ENCODE measurements at places on chromosomes 4 and X.
A peak's percentile ranks its signal among the peaks of the same experiment; 100 is the strongest.

GRCh38 chr4:58413849-58414248, 1303.7 kb upstream of the IGFBP7 start:
- DNase-seq, result no peak

DNA sequence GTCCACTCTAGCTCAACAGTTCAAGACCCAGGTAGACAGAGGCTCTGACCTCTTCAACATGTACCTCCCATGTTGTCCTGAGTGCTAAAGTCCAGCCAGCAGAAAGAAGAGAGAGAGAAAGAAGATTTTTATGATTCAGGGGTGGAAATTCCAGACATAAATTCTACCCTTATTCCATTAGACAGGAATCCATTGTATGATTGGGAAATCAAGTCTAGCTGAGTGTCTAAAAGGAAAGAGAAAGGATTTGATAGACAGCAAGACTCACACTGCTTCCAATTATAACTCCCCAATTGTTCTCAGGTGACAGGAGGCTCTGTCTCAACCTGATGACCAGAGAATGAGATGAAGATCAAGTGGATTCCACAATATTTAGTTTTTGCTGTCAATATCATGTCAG, 27.9 kb upstream of the PGM2 start:
- no peak for DNase-seq

GRCh38 chr4:187424636-187425035, 570.9 kb upstream of the ZFP42 start:
- DNase-seq, result no peak

GRCh38 chrX:74080165-74080564, 223.8 kb upstream of the ZCCHC13 start:
- no peak for DNase-seq

GRCh38 chr4:182185491-182185890, 57.7 kb upstream of the TENM3 start:
- no peak for DNase-seq

GRCh38 chr4:91118597-91118996, 991.4 kb downstream of the CCSER1 start:
- no peak for DNase-seq

- DNase-seq, result no peak
Measured at GRCh38 chr4:56844802-56845580, 23.5 kb upstream of the SPINK2 start.

- DNase-seq, result no peak
Measured at GRCh38 chrX:153561337-153561736, 37.6 kb downstream of the CCNQ start.

GRCh38 chrX:19689170-19689779, 174.0 kb upstream of the MAP3K15 start:
- DNase-seq, result no peak

GRCh38 chr4:3445111-3445820, 3.5 kb downstream of the HGFAC start:
- DNase-seq, result no peak

GRCh38 chr4:113452868-113453620, 308.5 kb downstream of the CAMK2D start:
- no peak for DNase-seq

- DNase-seq, result no peak
Measured at GRCh38 chr4:135177321-135177720, 975.7 kb upstream of the PABPC4L start.

DNA sequence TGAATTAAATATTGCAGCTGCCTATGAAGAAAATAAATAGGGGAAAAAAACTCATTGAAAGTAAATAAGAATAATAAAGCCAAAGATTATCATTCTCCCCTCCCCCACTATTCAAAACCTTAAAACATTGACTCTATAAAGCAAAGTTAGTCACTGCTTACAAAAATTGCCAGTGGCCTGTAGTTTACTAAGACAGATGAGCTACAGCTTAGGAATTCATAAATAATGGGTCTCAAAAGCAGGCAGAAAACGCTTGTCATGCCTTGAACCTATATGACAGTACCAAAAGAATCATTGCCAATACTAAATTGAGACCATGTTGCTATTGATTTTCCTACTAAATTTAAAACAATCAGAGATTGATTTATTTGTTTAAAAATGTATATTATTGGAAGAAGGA, 78.9 kb downstream of the SLC10A7 start:
- DNase-seq, result no peak

- DNase-seq, result no peak
Measured at GRCh38 chr4:109266891-109267290, 35.6 kb downstream of the COL25A1 start.

DNA sequence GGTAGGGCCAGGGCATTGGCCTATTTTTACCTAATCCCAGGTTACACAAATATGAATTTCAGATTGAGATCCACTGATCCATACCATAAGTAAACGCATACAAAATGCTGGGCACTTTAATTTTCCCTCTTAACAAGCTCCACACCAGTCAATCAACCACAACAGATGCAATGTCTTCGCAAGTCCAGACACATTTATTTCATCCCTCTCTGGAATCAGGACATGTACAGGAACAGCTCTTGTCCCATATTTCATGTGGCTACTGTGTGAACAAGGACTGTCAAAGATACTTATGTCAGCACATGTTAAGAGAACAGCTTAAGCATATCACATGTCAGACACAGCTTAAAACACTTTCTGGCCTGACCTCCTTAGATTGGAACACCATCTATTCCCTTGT, 145.9 kb downstream of the PPP3CA start:
- DNase-seq, result no peak

DNA sequence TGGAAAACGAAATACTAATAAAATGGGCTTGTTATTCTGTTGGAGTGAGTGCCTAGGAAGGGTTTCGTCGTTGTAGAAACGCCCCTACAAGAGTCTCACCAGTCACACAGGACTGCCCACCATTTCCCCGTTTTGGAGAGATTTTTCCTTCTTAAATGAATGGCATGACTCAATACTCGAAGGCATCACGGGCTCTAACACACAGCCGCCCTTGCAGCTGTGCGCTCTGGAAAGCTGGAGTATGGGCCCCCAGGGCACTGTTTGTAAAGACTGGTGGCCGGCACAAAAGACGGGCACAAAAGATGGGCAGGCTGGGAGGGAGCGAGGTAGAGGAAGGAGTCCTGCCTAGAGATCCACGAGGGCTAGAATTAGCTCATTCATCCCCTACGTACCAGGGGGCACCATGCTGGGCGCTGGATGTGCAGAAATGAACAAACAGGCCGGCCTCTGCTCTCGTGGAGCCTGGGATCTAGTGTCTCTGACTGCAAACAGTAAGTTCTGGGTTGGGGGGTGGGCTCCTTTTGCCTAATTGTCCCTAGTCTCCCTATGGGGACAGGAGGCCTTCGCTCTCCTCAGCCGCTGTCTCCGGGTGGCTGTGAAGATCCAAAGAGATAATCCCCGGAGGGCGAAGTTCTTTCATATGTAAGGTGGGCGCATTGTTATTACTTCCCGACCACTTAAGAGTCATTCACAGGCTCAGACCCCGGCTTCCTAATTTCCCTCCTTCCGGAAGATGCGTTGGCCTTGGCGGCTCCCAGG, 1.0 kb upstream of the SFRP2 start:
- DNase-seq, result no peak

DNA sequence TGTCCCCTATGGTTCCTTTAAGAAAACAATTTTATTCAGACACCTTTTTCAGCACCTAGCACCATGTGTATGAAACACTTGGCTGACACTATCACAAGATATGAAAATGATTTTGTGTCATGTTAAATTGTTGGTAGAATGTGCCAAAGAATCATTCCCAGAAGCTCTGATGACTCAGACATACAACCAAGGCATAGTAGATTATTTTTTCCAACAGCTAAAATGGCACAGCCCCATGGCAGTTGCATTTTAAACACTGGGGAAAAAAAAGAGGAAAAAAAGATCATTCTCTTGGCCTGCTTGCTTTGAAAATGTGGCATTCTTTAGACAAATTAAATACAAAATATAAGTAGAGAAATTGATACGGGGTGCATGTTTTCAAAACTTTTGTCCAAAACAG, 230.2 kb downstream of the NLGN4X start:
- no peak for DNase-seq

DNA sequence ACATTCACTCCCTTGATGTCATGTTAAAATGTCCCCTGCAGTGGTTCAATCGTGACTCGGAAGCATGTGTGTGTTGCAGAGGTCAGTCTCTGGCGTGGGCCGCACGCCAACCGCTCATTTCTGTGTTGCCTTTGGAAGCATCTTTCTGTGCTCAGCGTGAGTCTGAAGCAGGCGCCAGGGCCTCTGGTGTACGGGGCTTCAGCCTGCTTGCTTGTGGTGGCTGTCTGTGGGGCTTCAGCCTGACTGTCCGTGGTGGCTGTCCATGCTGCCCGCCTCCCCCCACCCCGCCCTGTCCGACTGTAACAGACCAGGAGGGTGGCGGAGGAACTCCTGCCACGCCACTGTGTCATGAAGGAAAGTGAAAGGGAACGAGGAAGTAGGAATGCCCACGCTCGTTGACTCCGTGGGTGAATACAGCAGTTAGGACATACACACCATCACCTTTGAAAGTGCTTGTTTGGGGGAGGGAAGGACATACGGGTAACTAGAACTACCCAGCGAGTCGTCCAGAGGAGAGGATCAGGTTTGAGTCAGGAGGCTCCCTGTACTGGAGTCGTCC, 14.7 kb upstream of the CLCN4 start:
- no peak for DNase-seq

DNA sequence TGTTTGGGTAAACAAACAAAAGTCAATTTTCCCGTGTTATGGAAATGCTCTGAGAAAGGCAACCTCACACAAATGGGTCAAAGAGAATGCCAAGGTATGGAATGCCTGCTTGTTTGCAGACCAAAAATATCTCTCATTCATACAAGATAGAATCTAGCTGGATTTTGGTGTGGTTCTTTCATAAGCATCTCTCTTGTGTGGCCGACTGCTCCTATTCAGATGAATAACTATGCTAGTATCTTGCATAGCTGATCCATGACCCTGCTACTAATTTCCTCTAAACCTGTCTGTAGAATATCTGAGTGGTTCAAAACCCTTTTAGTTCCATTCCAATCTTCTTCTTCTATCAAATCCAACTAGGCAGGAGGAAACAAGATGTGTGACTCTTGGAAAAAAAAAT, 28.2 kb upstream of the SORBS2 start:
- DNase-seq, result no peak

GRCh38 chr4:76539979-76540378, 105.0 kb downstream of the SHROOM3 start:
- no peak for DNase-seq

- no peak for DNase-seq
Measured at GRCh38 chrX:69896046-69896445, 153.7 kb downstream of the AWAT2 start.

DNA sequence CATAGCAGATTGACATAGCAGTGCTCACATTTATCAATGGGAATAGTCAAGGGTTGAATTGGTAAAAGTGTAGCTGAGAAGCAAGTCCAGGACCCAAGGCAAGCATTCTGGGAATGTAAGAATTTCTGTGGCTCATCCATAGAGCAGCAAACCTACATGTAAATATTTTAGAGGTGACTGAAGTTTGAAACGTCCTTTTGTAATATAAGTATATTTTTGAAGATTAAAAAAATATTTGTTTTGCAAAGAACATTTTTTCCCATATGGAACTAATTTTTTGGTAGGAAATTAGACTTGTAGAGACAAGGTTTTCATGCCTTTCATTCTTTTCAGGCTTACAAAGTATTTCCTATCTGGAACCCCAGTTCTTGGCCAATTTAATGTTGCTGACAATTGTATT, 104.0 kb downstream of the TEX13A start:
- no peak for DNase-seq

- no peak for DNase-seq
Measured at GRCh38 chrX:10233173-10233572, 76.4 kb downstream of the CLCN4 start.

DNA sequence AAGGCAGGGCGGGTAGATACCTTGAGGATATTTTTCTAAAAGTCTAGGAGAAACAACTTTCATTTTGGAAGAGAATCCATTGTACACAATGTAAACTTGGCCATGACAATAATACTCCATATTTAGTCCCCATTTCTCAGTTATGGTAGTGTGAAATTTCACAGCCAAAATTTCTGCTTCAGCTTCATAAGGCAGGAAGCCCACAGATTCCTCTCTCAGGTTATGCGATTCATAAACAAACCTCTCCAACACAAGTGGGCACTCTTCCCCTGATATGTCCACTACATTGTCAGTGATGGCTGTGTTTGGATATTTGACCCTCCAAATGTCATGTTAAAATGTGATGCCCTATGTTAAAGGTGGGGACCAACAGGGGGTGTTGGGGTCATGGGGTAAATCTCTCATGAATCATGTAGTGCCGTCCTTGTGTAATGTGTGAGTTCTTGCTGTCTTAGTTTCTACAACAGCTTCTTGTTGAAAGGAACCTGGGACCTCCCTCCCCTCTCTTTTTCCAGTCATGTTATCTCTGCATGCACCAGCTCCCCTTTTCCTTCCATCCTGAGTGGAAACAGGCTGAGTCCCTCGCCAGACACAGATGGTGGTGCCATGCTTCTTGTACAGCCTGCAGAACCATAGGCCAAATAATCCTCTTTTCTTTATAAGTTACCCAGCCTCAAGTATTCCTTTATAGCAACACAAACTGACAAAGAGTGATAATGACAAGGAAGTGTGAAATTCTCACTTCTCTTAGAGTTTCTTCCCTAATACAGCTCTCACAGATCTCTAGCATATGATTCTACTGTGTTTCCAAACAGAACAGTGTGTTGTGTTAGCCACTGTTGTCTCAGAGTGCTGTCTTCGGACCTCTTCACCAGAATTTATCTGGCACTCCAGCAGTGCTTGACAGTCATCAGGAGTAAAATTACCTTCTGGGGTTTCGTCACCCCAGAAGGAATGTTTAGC, 598.4 kb upstream of the GNPDA2 start:
- DNase-seq, result no peak

- no peak for DNase-seq
Measured at GRCh38 chrX:455199-455598, 68.5 kb upstream of the PPP2R3B start.

GRCh38 chr4:105060628-105061027, 86.0 kb upstream of the TET2 start:
- peak; percentile 43 for DNase-seq

DNA sequence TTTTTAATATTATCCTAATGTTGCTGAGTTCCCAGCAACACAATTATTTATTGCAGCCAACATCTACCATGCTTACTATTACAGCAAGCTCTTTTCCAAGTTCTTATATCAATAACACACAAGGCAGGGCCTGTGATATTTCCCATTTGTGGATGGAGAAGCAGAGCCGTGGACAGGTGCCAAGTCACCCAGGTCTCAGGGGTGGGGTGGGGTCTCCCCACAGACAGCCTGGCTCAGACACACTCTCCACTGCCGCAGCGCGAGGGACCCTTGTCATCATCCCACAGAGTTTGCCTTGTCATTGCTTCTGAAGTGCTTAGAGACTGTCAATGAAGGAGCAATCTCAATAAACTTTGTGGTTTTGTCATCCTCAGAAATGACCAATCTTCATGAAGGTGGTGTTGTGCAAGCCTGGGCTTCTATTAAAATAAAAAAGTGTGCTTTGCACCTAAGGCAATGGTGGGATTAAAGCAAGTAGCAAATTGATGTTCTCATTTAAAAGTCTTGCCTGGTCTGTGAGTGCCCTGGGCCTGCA, 76.1 kb downstream of the SORBS2 start:
- DNase-seq, result no peak

DNA sequence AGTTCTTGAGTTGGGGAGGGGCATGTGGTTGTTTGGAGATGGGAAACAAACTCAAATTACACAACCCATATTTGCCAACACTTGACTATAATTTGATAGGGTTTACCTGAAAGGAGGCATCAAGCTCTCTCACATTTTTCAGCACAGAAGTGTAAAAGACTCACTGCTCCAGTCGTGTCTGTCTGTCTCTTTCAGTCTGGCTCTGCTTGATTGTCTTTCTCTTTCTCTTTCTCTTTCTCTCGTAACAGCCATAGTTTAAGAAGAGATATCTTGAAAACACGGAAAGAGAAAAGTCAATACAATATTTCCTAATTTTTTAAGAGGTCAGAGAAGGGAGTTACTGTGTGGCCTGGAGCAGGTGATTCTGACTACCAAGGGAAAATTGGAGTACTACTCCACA, 413.6 kb upstream of the CXorf51A start:
- no peak for DNase-seq
